ENCODE measurements at places on chromosomes 16 and 17. TPM values are rescaled to one million over a fixed set of nuclear protein-coding genes. Genes with fewer than 3 reads are reported as not detected.

- DNase-seq = no peak
Observed at GRCh38 chr16:8063159-8063558, 527.2 kb downstream of the TMEM114 start.

GRCh38 chr17:80363120-80363515, 51.8 kb upstream of the ENDOV start:
- peak; percentile 71 for DNase-seq

DNA sequence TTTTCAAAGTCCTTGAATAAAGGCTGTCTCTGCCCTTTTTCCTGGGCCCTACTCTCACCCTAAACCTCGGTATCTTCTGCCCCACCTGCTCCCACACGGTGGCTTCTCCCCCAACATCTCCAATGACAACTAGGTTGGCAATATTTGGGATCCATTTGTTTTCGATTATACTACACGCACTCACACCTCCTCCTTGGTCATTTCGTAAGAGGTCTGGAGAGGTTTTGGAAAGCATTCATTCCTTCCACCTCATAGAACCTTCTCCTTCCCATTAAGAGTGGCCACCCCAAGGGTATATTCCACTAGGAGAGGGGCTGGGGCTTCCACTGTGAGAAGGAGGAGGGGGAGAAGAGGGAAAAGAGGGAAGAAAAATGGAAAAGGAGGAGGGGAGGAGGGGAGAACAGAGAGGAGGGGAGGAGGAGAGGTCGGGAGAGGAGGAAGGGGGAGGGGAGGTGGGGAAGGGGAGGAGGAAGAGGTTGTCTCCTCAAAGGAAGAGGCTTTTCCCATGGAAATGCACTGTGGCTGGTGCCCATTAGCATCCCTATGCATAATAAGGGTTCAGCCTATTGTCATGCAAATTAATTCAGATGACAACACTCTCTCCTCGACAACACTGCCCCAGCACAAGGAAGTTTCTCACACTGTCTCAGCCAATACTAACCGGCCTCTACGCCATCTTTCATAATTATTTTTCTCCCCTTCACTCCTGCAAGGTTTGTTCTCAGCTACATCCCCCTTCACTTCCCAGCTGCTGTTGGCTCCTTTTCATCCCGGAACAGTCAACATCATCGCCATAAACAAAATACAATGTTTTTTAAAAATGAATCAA, 30.0 kb downstream of the SOX9 start:
- DNase-seq = no peak

GRCh38 chr17:20008242-20009051, 712 bp upstream of the SPECC1 start:
- DNase-seq = no peak

The MYH3 gene
- 1.5 TPM for total RNA-seq

DNA sequence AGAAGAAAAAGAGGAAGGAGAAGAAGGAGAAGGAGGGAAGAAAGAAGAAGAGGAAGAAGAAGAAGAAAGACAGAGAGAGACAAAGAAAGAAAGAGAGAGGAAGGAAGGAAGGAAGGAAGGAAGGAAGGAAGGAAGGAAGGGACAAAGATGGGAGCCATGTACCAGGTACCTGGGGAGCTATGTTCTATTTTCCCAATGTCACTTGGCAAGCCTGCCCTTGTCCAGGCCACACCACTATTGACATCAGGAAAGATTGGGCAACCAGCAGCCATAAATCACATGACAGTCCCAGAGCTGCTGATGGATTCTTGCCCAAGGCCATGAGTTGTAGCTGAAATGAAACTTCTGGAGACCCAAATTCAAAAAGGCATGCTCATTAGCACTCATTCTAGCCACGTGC, 2.7 kb upstream of the CES1 start:
- no peak for DNase-seq

GRCh38 chr16:30660424-30661261, 2.4 kb downstream of the FBRS start:
- no peak for DNase-seq

DNA sequence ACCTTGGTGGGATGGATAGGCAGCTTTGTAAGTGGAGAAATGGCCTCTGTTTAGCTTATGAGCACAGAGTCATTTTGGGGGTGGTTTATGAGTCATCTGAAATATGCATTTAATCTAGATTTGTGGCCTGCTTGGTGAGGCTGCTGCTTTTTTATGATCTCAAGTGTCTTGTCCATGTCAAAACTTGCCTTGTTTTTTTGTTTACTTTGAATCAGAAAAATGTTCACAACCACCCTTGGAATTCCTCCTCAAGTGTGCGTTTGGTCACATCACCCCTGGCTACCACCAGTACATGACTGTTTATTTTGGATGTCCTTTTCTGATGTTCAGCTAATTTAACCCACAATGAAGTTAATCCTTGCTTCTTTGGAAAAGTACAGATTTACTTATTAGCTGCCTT, 64.6 kb downstream of the FTO start:
- no peak for DNase-seq

The GLYR1 gene
- total RNA-seq = 64.9 TPM

DNA sequence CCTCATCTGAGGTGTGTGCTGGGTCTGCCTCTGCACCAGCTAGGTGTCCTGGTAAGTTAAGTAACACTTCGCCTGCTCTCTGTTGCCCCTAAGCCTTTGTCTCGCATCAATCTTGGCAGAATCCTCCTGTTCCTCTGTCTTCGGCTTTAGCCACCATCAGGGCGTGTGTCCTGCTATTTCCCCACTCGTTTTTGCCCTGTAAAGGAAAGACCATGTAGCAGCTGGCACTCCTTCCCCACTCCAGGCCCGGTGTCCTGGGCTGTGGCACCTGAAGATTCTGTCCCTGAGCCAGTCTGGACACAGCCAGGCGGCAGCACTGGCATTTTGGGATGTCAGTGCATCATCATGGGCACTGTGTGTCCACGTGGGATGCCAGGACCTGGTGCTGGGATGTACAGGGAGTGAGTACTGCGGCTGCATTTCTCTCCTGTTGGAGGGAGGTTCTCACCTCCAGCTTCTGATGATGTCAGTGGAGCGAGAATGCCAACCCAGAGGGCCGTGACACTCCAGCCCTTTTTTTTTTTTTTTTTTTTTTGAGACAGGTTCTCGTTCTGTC, 26.2 kb upstream of the FOXK2 start:
- no peak for DNase-seq

DNA sequence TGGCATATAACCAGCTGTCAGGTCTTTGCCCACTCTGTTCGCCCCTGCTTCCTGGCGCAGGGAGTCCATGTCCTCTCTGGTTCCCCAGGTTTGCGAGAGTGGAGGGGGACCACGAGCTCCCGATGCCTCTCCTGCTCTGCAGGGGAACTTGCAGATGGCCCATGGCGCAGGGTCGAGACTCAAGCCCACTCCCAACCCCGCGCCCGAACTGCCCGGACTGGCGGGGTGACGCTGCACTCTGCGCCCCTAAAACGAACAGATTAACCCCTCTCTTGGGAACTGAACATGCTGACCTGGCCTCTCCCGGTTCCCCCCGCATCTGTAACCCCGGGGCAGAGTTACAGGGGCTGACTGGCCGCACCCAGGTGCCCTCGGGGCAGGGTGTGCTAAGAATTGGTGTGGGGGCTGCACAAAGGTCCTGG, 681 bp upstream of the PLA2G15 start:
- no peak for DNase-seq

GRCh38 chr17:82407255-82407654, 10.9 kb upstream of the HEXD start:
- DNase-seq = no peak

The PABPN1L gene
- not detected for total RNA-seq

The SLC5A10 gene
- 0.13 TPM for total RNA-seq

DNA sequence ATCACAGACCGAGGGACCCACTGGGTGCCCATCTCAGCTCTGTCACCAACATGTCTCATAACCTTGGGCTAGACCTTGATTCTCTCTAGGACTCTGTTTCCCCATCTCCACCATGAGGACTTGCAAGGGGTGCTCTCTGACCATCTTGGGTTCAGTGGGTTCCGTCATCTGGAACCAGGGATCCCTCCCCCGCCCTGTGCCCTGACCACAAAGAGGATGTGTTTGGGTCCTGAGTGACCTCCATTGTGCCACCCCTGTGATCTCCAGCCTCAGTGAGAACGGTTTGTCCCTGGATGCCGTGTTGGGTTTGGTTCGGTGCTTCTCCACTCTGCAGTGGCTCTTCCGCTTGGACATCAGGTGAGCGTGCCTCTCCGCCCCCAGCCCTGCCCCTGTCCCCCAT, 49.1 kb upstream of the CPNE2 start:
- no peak for DNase-seq

The KRTAP2-2 gene
- not detected for total RNA-seq

GRCh38 chr16:78972006-78972405, 628.5 kb downstream of the MAF start:
- DNase-seq = no peak

DNA sequence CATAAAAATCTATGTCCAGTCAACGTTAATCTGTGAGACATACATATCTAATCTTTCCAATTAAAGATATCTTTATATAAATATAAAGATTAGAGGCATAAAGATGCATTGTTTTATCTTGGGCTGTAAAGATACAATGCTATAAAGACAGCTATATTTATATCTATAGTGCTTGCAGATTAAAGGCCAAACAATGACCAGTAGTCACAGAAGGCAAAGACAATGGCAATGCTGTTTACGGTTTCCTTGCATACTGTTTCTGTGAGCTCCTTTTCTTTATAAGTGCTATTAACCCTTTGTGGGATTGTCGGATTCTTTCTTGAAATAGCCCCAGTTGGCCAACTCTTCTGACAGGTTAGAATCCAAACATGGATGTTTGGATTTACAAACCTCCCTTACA, 85.5 kb upstream of the SALL1 start:
- no peak for DNase-seq

DNA sequence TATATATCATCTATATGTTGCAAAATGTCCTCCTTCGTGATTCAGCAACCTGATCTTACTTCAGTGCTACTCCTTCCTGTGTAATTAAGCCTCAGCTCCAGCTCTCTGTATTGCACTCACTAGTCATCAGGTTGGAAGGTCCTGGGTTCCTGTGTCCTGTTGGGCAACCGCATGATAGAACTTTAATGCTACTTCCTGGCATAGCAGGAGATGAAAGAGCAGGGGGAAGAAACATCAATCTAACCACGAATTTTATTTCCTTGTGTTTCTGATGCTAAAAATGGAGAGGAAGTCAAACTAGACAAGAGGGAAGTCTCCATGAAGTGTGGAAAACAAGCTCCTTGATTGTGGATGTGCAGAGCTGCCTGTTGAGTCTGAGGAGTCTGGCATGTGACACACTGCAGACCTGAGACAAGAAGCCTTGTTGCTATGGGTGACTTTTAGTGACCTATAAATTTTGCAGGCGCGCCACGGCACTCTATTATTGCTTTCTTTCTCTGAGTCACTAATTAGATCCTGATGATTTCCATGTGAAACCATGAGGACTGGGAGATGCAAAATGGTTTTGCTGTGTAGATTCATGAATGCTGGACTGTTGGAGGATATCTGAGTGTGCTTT, 25.6 kb downstream of the IGSF6 start:
- no peak for DNase-seq

GRCh38 chr17:40564195-40564882, 933 bp downstream of the CCR7 start:
- no peak for DNase-seq

DNA sequence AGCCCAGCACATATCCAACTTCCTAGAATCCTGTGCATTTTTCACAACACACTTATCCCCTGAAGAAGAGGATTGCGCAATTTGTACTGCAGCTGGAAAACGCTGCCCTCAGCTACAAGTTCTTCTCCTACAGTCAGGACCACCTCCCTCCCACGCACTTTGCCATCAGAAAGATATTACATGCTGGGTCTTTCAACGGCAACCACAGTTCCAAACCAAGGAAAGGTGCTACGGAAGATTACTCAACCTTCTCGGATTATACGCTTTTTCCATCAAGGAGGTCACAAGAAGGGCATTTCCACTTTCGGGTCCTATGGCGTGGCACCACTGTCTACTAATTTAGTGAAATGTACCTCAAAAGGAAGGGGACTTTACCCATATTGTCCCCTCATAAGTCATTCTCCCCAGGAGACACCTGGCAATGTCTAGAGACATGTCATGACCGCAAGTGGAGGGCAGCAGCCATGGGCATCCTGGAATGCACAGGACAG, 35.2 kb downstream of the USP7 start:
- no peak for DNase-seq

- no peak for DNase-seq
Observed at GRCh38 chr17:9024497-9024896, 3.2 kb downstream of the NTN1 start.

DNA sequence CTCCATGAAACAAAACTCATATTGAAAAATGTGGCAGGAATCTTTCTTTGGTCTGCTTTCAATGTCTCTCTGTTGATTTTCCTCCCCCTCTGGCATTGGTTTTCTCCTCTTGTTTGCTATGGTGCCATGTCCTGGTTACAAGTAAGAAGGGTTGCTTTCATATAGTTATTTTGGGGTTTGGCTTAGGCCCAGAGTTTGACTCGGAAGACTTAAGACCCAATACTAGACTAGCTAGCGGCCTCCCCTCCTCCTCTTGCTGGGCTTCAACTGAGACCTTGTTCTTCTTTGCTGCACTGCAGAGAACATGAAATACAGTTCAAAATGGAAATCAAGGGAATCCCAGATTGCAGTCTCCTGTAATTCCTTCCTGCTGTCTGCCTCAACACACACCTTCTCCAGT, 30.0 kb upstream of the CLEC18A start:
- peak; percentile 5 for DNase-seq

DNA sequence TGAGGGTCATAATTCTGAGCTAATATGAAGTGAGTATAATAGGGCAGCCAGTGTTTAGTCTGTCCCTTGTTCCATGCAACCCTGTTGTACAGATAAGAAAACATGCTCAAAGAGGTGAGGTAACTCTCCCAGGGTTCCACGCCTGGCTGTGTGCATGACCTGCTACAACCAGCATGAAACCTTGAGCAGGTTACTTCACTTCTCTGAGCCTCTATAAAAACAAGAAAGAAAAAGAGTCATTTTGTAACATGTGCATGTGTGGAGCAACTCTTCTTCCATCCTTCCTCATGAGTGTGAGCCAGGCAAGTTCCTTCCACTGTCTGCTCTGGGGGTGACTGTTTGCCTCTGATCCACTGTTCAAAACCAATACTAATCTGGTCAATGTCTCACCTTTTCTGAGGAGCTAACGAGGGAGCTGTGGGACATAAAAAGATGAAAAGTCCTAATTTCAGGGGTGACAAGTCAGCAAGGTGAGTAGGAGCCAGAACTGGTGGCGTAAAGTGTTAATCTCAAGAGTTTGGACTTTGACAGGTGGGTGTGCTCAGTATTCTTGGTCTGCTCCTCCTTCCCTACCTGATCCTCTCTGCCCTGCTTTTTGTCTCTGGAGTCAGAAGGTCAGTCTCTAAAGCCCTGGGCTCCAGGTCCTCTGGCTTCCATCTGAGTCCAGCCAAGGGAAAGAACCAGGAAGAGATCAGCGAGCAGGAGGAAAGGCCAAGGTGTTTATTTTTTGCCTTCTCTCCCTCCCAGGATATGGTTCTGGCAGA, 21.5 kb downstream of the GFOD2 start:
- no peak for DNase-seq

All from cardiac septum (tissue), 1 donor.